Vagina (tissue), 2 donors: ENCODE measurements at places on chromosomes 13 and 19.
A peak's percentile ranks its signal among the peaks of the same experiment; 100 is the strongest.

GRCh38 chr13:98717891-98718290 is 34.6 kb downstream of the SLC15A1 start:
- no peaks in the 10 kb centered on the region for H3K27me3 ChIP-seq
- no peak overlapping the region for H3K27ac ChIP-seq

- H3K36me3 ChIP-seq, result no peaks in the 10 kb centered on the region
- no peak overlapping the region for H3K27ac ChIP-seq
- no peaks in the 10 kb centered on the region for H3K4me1 ChIP-seq
- DNase-seq, result no peak
- H3K4me3 ChIP-seq, result no peak overlapping the region
- H3K27me3 ChIP-seq, result no peaks in the 10 kb centered on the region
Measured at GRCh38 chr13:21849323-21849722, 178.4 kb downstream of the FGF9 start.

GRCh38 chr19:3129112-3129511 is 6.7 kb upstream of the GNA15 start:
- no peak overlapping the region for H3K27ac ChIP-seq
- H3K27me3 ChIP-seq, result no peaks in the 10 kb centered on the region
- no peak for DNase-seq
- H3K4me3 ChIP-seq, result no peak overlapping the region

- DNase-seq, result no peak
- H3K27me3 ChIP-seq, result peaks cover 15% of the 10 kb centered on the region
- H3K27ac ChIP-seq, result no peak overlapping the region
- H3K4me3 ChIP-seq, result peak overlapping the region; percentile 5
- H3K36me3 ChIP-seq, result no peaks in the 10 kb centered on the region
- H3K4me1 ChIP-seq, result peaks cover 33% of the 10 kb centered on the region
Measured at GRCh38 chr19:10424011-10424637, 3.8 kb downstream of the PDE4A start.

DNA sequence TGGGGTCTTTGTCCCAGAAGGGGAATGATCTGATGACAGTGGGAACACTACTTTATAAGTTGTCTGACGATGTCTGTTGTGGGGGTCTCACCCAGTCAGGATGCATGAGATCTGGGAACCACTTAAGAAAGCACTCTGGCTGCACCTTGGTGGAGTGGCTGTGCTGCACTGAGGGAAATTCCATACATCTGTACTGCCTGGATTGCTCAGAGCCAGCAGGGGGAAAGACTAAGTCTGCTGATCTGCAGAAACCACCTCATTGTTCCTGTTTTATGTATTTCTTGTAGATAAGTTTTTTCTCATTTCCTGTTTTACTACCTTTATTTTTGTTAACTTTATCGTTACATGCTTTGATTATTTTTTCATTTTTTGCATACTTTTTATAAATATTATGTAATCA is 27.3 kb downstream of the ZNF430 start:
- H3K4me3 ChIP-seq, result no peak overlapping the region
- no peaks in the 10 kb centered on the region for H3K27me3 ChIP-seq
- H3K4me1 ChIP-seq, result no peaks in the 10 kb centered on the region
- peaks cover 76% of the 10 kb centered on the region for H3K36me3 ChIP-seq

- no peaks in the 10 kb centered on the region for H3K4me1 ChIP-seq
- H3K27me3 ChIP-seq, result no peaks in the 10 kb centered on the region
- H3K27ac ChIP-seq, result no peak overlapping the region
- no peaks in the 10 kb centered on the region for H3K36me3 ChIP-seq
- no peak for DNase-seq
Measured at GRCh38 chr13:87324558-87324957, 346.6 kb upstream of the SLITRK5 start.

DNA sequence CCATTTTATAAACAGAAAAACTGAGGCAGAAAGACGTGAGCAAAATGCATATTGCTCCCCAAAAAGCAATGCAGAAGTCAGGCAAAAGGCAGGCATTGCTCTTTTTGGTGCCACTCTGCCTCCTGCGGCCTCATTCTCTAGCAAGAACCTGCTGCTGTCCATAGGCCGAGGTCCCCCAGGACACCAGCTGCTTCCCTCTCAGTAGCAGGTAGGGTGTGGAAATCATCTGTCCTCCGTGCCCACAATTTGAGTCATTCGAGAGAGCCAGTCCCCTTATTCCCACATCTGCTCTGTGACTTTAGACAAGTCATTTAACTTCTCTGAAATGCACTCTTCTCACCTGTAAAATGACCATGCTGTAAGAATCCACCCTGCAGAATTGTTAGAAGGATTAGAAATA is 50.0 kb downstream of the TNFRSF19 start:
- no peaks in the 10 kb centered on the region for H3K4me1 ChIP-seq

GRCh38 chr13:98525456-98526181 is 51.3 kb downstream of the STK24 start:
- peak overlapping the region; percentile 37 for H3K27ac ChIP-seq
- H3K36me3 ChIP-seq, result no peaks in the 10 kb centered on the region
- H3K4me3 ChIP-seq, result no peak overlapping the region
- DNase-seq, result no peak

DNA sequence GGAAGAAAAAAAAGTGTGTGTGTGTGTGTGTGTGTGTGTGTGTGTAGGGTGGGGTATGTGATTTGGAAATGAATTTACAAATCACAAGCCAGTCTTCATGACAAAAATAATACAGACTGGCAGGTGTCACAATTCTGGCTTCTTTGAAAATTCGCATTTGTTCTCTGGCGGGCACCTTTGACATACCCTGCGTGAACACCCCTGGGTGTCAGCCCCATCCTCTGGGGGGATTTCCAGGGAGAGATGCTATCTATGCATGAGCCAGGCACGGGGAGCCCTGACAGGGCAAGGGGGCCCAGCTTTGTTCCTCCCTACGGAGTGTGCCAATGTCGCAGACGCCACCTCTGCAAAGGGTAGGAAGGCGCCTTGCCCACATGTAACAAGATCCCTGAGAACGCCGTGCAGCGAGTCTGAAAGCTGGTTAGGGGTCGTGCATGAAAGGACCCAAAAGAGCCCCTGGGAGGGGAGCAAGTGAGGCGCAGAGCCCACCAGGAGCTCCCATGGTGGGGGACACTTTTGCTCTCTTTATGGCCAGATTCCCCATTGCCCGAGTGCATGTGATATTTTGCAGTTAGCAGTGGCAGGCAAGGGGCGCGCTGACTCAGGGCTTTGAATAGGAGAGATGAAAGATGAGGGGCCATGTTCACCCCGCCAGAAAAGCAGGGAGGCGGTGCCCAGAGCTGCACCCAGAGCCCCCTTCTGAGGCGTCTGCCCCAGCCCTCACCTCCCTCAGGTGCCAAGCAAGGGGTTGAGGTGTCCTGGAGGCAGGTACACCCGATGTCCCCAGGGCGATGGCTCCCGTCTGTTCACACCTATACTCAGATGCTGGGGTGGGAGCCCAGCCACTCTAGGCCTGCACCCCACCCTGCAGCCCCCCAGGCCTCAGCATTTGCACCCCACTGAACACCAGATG is 45.3 kb downstream of the KLF2 start:
- H3K36me3 ChIP-seq, result peaks cover 3% of the 10 kb centered on the region
- no peaks in the 10 kb centered on the region for H3K27me3 ChIP-seq
- H3K27ac ChIP-seq, result peak overlapping the region; percentile 1
- H3K4me3 ChIP-seq, result no peak overlapping the region
- DNase-seq, result no peak
- peaks cover 34% of the 10 kb centered on the region for H3K4me1 ChIP-seq

DNA sequence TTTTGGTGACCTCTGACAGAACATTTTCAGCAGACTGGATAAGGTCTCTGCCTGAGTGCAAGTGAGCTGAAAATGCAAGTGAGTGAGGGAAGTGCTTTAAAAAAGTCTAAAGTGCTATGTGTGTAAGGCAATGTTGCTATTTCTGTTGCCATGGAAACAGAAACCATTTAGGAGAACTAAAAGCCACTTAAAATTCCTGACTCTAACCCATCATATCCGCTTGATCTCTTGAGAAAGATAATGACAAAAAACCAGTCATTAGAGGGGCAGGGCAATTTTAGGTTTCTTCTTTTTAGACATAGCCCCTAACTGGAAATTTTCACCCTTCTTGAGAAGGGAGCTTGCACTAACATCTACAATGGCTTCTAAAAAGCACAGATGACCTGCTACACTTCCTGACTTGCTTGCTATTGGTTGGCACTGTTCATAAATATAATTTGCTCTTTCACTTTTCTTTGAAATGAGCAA is at the start of gene CYSLTR2:
Gene CYSLTR2 (plus strand): TSS at position 458 of the 468 bp plus-strand sequence. CDS start 52,889 bp downstream, outside the sequence.
- no peak for DNase-seq
- peaks cover 15% of the 10 kb centered on the region for H3K4me1 ChIP-seq
- no peak within 1 kb of the TSS for H3K4me3 ChIP-seq
- no peaks in the 10 kb centered on the region for H3K36me3 ChIP-seq

GRCh38 chr19:51098365-51099046 is 9.7 kb downstream of the CTU1 start:
- H3K4me1 ChIP-seq, result peaks cover 7% of the 10 kb centered on the region
- DNase-seq, result no peak
- H3K27me3 ChIP-seq, result no peaks in the 10 kb centered on the region
- H3K4me3 ChIP-seq, result no peak overlapping the region
- peaks cover 7% of the 10 kb centered on the region for H3K36me3 ChIP-seq

GRCh38 chr13:21055016-21055415 is 6.4 kb downstream of the LATS2 start:
- no peaks in the 10 kb centered on the region for H3K36me3 ChIP-seq
- H3K4me1 ChIP-seq, result peaks cover 79% of the 10 kb centered on the region
- H3K27me3 ChIP-seq, result no peaks in the 10 kb centered on the region
- DNase-seq, result no peak
- H3K4me3 ChIP-seq, result no peak overlapping the region

GRCh38 chr19:29908963-29909944 is 32.8 kb upstream of the URI1 start:
- DNase-seq, result no peak
- H3K27ac ChIP-seq, result no peak overlapping the region
- no peaks in the 10 kb centered on the region for H3K27me3 ChIP-seq
- H3K4me1 ChIP-seq, result no peaks in the 10 kb centered on the region
- no peaks in the 10 kb centered on the region for H3K36me3 ChIP-seq

DNA sequence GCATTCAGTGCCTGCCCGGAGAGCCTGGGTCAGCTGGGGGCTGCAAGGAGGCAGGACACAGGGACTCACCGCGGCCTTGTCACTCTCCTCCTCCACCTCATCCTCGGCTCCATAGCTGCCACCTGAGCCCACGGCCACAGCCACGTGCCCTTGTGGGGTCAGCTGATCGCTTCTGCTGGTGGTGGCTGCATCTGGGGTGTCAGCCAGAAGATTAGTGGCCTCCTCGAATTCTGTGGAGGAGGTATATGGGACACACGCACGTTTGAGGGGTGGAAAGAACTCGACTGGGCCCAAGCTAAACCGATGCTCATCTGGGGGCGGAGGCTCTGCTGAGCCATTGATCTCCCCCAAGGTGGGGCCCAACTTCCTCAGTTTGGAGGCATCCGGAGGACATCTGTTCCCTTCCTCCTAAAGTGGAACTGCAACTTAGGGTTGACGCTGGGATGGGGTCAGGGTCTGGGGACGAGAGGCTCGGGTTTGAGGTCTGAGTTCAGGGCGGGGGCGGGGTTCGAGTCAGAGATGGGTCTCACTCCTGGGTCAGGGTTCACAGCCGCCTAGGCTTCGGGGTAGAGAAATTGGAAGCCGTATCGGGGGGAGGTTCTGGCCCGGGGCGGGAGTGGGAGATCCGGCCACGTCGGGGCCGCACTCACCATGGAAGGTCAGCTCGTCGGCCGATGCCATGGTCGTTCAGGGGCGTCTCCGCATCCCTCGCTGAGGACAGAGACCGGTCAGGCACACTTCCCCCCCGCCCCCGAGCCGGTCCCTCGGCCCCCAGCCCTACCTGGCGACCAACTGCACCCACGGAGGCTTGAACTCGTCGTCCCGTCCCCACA is 493 bp downstream of the YIPF2 start:
- no peaks in the 10 kb centered on the region for H3K27me3 ChIP-seq
- no peaks in the 10 kb centered on the region for H3K36me3 ChIP-seq
- H3K4me1 ChIP-seq, result peaks cover 24% of the 10 kb centered on the region
- DNase-seq, result no peak

GRCh38 chr13:25776722-25777121 is 275.1 kb downstream of the SHISA2 start:
- H3K27ac ChIP-seq, result no peak overlapping the region
- no peaks in the 10 kb centered on the region for H3K4me1 ChIP-seq
- H3K36me3 ChIP-seq, result no peaks in the 10 kb centered on the region
- no peak overlapping the region for H3K4me3 ChIP-seq

GRCh38 chr13:25821776-25822175 is 230.0 kb downstream of the SHISA2 start:
- H3K4me1 ChIP-seq, result peaks cover 4% of the 10 kb centered on the region
- H3K27me3 ChIP-seq, result no peaks in the 10 kb centered on the region
- DNase-seq, result no peak
- H3K4me3 ChIP-seq, result no peak overlapping the region

DNA sequence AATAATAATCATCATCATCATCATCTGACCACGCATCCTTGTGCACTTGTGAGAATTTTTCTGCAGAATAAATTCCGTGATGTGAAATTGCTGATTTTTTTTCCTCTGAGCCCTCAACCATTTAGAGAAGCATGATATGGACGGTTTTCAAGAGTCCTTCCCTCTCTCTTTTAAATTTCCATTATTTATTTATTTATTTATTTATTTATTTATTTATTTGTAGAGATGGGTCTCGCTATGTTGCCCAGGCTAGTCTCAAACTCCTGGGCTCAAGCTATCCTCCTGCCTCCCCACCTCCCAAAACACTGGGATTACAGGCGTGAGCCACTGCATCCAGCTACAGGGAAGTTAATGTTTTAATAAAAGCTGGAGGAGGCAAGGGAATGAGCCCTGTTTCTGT is 39.6 kb downstream of the CACNA1A start:
- no peak overlapping the region for H3K27ac ChIP-seq
- H3K36me3 ChIP-seq, result no peaks in the 10 kb centered on the region
- H3K27me3 ChIP-seq, result no peaks in the 10 kb centered on the region

- no peaks in the 10 kb centered on the region for H3K4me1 ChIP-seq
- H3K36me3 ChIP-seq, result no peaks in the 10 kb centered on the region
- no peak for DNase-seq
- no peak overlapping the region for H3K27ac ChIP-seq
- no peaks in the 10 kb centered on the region for H3K27me3 ChIP-seq
Measured at GRCh38 chr19:50500753-50501151, 10.2 kb downstream of the JOSD2 start.

DNA sequence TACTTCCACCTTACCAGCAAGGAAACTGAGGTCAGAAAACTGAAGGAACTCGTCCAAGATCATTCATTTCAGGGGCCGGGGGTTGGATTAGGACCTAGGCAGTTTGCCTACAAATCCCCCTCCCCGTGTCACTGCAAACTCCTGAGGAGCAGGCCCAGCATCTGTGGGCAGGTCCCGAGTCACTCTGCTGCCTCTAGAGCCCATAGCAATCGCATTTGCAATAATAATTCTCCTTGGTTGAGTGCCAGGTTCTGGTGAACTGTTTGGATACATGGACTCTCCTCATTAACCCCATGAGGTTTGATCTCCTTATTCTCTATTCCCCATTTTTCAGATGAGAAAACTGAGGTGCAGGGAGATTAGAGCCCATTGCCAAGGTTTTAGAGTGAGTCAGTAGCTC is 903 bp downstream of the PIN1 start:
- peak overlapping the region; percentile 97 for H3K4me3 ChIP-seq
- H3K4me1 ChIP-seq, result peaks cover 29% of the 10 kb centered on the region
- H3K36me3 ChIP-seq, result peaks cover 22% of the 10 kb centered on the region
- no peak for DNase-seq

GRCh38 chr19:22783651-22784410 is at the start of gene ZNF99:
ZNF99 (minus strand) TSS chr19:22784151; CDS start chr19:22784016, 135 bp downstream.
- H3K27me3 ChIP-seq, result no peaks in the 10 kb centered on the region
- H3K4me3 ChIP-seq, result peak within 1 kb of the TSS; percentile 43
